ENCODE measurements at places on chromosomes 11 and 22.

DNA sequence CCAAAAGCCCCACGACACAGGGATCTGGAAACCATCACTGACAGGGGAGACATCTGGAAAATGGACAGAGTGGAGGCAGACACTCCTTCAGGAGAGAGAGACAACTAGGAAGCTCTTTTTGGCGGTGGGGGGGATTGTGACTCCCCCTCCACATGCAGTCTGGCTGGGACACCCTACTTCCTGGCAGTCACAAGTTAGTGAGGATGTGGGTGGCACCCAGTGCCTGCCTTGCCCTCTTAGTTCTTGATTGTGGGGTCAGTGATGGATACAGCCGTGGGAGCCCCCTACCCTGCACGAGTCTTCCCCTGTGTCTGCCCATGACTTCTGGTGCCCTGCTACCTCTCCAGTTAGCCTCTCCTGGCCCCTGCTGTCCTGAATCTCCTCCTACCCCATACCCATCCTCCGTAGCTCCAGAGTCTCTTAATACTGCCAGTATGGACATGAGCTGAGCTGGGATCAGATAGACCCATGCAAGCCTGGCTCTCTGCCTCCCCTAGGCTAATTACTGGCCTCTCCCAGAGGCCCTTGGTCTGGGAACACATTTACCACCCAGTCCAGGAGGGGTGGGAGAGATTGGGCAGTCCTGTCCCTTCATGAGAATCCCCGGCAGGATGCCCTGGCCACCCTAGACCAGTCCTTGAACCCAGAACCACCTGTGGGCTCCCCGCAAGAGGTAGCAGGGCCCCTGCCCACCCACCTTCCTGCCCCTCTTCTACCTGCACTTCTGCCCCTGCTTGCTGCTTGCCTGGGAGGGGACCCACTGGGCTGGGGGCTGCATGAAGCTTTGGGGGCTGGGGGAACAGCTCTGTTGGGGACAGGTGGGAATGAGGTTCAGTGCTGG, 22.8 kb downstream of the RHBDD3 start:
- no peak for DNase-seq

- peak; percentile 54 for DNase-seq
Observed at GRCh38 chr22:46661221-46661851, 41.1 kb downstream of the GRAMD4 start.

DNA sequence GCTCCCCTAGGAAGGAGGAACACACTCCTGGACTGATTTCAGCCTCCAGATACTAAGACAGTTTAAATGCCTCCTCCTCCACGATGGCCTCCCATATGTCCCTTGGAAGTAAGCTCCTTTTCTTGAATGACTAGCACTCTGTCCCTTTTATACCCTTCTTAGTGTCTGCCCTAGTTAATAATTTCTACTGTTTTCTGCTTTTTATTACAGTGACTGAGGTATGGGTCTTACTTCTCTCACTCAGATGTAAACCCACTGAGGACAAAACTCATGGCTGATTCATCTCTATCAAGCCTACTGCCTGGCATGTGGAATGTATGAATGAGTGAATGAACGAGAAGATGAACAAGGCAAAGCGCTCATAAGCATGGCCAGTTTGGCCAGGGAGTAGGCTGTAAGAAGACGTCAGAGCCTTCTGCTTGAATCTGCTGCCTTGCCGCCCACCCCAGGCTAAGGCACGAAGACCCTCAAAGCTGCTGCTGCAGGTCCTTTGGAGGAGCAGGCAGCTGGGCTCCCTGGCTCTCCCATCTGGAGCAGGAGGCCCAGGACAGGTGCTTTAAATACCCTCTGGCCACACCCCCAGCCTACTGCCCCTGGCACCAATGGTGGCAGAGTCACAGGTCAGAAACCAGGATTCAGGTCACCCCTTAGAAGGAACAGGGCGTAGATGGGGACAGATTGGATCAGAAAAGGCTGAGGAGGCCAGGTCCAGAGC, 8.2 kb upstream of the PGA3 start:
- no peak for DNase-seq

DNA sequence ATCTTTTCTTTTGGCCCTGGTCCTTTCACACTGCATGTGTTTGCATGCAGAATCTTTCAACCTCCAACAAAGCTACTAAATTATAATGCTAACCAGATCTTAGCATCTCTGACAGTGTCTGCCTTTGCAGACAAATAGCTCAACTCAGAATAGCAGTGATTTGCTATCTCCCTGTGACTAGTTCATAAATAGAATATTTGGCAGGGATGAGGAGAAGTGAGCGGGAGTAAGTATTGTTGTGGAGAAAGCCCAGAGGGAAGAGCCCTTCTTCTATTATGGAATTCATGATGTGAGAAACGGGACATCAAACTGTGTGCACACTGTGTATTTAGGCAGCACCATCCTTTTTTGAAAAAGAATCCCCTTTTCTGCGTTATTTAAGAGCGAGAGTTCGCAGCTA, 288.0 kb upstream of the CHORDC1 start:
- no peak for DNase-seq

DNA sequence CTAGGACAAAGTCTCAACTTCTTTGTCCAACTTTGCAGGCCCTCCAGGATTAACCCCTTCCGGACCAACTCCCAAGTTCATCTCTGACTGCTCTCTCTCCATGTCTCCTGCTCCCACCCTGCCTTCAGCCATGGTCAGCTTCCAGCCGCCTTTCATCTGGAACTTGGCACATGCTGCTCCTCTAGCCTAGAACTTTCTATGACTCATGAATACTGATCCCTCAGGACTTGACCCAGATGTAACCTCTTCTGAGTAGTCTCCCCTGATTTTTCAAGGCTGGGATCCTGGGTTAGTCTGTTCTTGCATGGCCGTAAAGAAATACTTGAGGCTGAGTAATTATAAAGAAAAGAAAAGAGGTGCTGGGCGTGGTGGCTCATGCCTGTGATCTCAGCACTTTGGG, 5.2 kb upstream of the SLC15A3 start:
- no peak for DNase-seq

- no peak for DNase-seq
Observed at GRCh38 chr11:94750319-94751217, 17.6 kb upstream of the AMOTL1 start.

DNA sequence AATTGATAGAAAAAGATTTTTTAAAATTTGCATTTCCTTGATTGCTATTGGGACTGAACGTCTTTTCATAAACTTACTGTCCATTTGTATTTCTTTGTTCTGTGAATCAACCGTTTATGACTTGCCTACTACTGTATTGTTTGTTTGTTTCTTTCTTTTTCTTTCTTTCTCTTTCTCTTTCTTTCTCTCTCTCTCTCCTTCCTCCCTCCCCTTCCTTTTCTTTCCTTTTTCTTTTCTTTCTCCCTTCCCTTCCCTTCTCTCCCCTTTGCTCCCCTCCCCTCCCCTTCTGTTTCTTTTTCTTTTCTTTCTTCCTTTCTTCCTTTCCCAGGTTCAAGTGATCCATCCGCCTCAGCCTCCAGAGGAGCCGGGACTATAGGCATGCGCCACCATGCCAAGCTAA, 46.9 kb downstream of the NF2 start:
- DNase-seq = no peak

- DNase-seq = peak; percentile 51
Observed at GRCh38 chr22:23178512-23179254, 1.6 kb upstream of the BCR start.

DNA sequence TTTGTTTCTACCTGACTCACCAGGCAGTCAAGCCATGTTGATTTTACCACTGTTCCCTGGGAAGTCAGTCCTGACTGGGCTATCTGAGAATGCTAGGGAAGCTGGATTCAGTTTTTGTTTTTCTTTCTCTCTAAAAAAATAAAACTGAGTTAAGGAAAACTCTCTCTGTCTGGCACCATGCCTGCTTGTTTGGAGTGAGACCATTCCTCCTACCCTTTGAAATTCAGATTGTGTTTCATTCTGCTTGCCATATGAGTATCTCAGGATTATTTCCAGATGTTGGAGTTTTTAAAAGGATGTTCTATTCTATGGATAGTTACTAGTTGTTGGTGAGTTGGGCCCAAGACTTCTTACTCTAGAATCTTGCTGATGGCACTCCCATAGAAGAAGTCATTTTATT, 1917.0 kb downstream of the LRRC4C start:
- DNase-seq = no peak

- DNase-seq = no peak
Observed at GRCh38 chr11:119436711-119437110, 13.7 kb upstream of the THY1 start.

- DNase-seq = no peak
Observed at GRCh38 chr22:28815111-28815510, 14.7 kb upstream of the XBP1 start.

DNA sequence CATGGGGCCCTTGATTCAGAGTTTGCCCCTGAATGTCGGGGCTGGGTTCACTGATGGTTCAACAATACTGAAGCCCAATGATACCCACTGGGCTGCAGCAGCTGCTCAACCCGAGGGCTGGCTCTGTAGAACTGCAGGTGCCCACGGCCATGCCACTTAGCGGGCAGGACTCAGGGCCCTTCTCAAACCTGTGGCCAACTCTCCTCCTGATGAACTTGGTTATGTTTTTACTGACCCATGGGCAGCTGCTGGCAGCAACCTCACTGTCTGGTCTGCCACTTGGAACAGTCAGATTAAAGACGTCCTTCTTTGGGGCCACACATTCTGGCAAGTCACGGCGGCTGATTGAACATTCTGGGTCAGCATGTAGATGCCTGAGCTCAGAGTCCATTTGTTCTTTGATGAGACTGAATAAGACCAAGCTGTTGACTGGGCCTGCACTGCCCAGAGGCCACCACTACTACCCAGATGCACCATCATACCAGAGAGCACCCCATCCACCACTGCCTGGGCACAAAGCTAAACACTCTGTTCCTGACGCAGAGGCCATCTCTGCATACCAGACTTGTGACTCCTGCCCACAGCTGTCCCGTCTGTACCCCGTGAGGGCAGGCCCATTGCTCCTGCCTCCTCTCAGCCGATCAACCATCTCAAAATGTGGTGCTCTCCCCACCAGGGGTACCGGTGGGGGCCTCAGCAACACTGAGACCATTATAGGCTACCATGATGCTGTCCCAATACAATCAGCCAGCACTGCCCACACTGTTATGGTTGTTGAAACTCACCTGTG, 67.8 kb downstream of the SHANK2 start:
- DNase-seq = no peak

GRCh38 chr11:27319072-27319471, 43.9 kb downstream of the CCDC34 start:
- peak; percentile 3 for DNase-seq

GRCh38 chr22:42074132-42074811, at the start of gene PHETA2:
TSS of gene PHETA2 (plus strand) at chr22:42074248. CDS start at chr22:42077294, 3,046 bp downstream.
- DNase-seq = peak; percentile 52

GRCh38 chr11:1219446-1219833, 3.4 kb upstream of the MUC5B start:
- DNase-seq = no peak

GRCh38 chr11:12174128-12174476, 63.7 kb downstream of the MICAL2 start:
- DNase-seq = no peak

GRCh38 chr11:95641495-95641894, 148.1 kb downstream of the FAM76B start:
- DNase-seq = peak; percentile 6

- DNase-seq = no peak
Observed at GRCh38 chr11:109241988-109242536, 179.9 kb upstream of the C11orf87 start.

- no peak for DNase-seq
Observed at GRCh38 chr22:20937031-20937793, 20.0 kb downstream of the CRKL start.

GRCh38 chr11:65213322-65214211, 31.8 kb downstream of the CAPN1 start:
- DNase-seq = no peak

- no peak for DNase-seq
Observed at GRCh38 chr11:72228229-72228843, 3.8 kb downstream of the INPPL1 start.

DNA sequence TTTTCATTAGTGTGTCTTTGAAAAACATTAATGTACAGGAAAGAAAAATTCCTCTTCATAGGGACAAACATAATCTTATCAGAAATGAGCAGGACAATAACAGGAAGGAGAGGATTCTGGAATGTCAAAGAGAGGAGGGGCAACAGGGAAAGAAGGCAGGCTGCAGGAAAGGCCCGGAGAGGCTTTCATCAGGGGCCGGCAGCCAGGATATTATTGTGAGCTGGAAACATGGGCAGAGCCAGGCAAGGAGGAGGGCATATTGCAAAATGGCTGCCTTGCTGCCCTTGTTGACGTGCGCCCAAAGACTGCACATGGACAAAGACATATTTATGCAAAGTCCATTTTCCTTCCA, 433.7 kb downstream of the ETS1 start:
- DNase-seq = no peak

- DNase-seq = no peak
Observed at GRCh38 chr22:42064629-42065028, 6.0 kb downstream of the NAGA start.

GRCh38 chr11:111766834-111767142, 599 bp upstream of the PPP2R1B start:
- no peak for DNase-seq

- no peak for DNase-seq
Observed at GRCh38 chr11:68978931-68979594, 1.7 kb downstream of the MRGPRD start.

GRCh38 chr11:104546501-104546900, 351.8 kb downstream of the CASP12 start:
- DNase-seq = no peak

- no peak for DNase-seq
Observed at GRCh38 chr11:96506953-96507354, 117.1 kb downstream of the JRKL start.

GRCh38 chr22:49727881-49728569, 99.6 kb downstream of the BRD1 start:
- DNase-seq = no peak

DNA sequence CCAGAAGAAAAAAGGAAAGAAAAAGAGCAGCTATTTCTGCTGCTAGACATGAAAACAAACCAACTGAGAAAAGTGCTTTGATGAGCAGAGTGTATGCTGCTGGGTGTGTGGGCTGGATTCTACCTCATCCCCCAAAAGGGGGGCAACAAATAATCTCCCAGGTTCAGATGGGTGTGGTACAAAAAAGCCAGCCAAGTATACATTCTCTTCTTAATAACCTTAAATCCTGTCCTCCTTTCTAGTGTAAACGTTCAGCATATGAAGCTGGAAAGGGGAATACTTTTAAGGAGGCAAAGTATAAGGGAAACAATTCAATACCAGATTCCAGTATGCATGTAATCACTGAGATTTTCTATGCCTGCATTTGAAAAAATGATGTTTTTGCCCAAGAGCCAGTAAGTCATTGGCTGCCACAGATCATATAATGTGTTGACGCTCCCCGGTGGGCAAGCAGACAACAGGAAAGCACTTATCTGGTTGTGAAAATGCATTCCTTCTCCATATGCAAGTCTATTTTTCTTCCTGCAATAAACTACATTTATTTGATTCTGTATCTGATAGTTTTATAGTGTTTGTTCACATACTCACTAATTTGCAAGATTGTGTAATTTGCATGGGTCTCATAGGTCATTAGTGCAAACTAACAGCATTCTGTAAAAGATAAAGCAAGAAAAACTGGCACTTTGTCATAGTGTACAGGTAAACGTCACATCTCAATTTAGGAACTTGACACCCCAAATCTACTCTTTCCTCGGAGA, 201.1 kb downstream of the CADM1 start:
- DNase-seq = no peak

Data from stimulated activated CD4-positive, alpha-beta T cell treated with anti-CD3 and anti-CD28 coated beads, Interleukin-1b, Interleukin-23, amount 100 ng/mL, for 48 hours (primary cell).